Chondrocyte (in vitro differentiated cells): ENCODE measurements at places on chromosomes 13 and 19. TPM values are rescaled to one million over a fixed set of nuclear protein-coding genes. Genes with fewer than 3 reads are reported as not detected.
A peak's percentile ranks its signal among the peaks of the same experiment; 100 is the strongest.

Gene NFIX
- 95.4 to 117 TPM (median 98.9 TPM) in 3 replicates for total RNA-seq

Gene KASH5
- total RNA-seq: not detected in 3 replicates

DNA sequence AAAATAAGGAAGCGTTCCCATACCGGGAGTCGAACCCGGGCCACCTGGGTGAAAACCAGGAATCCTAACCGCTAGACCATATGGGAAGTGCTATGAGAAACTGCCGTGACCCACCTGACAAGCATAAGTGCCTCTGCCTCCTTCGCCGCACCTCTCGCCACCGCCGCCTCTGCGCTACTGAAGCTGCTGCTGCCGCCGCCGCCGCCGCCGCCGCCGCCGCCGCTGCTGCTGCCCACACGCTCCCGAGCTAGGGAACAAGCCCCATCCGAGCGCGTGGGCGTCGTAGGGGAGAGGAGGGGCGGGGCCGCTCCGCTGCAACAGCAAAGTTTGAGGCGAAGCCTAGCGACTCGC is 610 bp upstream of the WBP4 start:
- peak; percentile 92 for DNase-seq

- DNase-seq: no peak
These were observed 70.1 kb downstream of the LRRC63 start for GRCh38 chr13:46281779-46282178.

DNA sequence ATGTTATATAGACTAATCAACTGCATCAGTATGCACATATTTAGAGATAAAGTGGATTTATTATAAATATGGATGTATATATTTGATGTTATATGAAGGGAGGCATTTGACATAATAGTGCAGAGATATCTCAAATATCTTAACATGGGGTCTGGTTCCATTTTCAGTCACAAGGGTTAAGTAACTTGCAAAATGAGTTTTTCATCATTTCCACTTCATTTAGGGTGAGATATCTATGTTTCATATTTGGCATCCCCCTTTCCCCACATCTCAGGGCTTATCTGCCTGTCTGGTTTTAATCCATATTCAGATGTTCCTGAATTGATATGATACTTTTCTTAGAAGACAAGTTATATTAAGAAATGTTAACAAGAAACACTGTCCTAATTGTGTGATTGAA is 2141.2 kb downstream of the PCDH9 start:
- DNase-seq: no peak

DNA sequence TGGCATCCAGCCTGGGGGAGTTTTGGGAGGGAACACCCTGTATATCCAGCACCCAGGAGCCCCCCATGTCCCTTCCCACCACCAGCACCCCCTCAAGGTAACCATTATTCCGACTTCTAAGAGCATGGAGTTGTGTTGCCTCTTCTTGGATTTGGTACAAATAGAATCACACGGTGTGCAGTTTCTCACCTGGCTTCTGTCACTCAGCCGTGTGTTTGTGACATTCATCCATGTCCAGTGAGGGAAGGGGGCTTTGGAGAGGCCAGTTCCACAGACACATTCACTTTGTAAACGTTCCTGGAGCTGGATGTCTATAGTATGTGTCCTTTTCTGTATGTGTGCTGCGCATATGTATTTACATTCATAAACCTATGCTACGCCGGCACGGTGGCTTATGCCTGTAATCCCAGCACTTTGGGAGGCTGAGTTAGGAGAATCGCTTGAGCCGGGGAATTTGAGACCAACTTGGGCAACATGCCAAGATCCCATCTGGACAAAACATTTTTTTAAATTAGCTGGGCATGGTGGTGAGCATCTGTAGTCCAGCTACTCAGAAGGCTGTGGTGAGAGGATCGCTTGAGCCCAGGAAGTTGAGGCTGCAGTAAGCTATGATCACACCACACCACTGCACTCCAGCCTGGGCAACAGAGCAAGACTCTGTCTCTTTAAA is 36.6 kb downstream of the MYH14 start:
- DNase-seq: no peak
